ENCODE measurements at places on chromosomes 12 and 14. TPM values are rescaled to one million over a fixed set of nuclear protein-coding genes. Genes with fewer than 3 reads are reported as not detected.

DNA sequence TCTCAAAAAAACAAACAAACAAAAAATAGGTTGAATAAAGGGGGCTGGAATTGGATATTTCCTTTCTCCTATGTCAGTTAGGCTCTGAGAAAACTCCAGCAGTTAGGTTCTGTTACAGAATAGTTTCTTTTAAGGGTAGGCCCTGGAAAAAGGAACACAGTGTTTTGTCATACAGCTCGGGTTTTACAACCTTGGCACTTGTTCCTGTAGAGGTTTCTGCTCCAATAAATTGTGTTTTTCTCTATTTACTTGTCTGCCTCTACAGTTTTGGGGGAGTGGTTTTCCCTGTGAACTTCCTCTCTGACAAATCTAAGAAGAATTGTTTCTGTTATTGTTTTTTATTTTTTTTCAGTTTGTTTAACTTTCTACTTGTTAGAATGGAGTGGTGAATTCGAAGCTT, 167.6 kb downstream of the ACSS3 start:
- DNase-seq = no peak

- DNase-seq = no peak
These were observed 239.2 kb upstream of the FKBP4 start for GRCh38 chr12:2555487-2556082.

DNA sequence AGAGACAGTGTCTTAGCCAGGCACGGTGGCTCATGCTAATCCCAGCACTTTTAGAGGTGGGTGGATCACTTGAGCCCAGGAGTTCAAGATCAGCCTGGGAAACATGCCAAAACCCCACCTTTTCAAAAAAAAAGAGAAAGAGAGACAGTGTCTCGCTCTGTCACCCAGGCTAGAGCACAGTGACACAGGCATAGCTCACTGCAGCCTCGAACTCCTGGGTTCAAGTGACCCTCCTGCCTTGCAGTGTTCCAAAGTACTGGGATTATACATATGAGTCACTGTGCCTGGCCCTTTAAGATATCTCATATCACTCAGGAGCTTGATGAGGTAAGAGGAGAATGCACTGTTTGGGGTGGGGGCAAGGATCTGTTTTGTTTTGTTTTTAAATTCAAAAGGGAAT, 48.1 kb upstream of the LTBP2 start:
- DNase-seq = no peak

DNA sequence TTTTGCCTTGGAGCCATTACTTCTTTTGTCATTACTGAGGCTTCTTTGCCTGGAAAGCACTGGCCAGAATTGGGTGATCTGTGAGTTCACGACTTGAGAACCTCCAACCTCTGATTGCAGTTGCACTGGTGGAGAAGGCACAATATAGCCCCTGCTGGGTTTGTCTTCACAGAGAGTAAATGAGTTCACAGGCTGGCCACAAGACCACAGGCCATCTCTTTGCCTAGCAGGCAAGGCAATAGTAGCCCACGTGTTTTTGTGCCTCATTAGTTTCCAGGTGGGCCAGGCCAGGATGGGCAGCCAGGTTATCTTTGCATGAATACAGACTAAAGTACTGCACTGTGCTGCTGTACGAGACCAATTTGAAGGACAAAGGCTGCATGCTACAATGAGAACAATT, 468.8 kb downstream of the NRXN3 start:
- DNase-seq = no peak

DNA sequence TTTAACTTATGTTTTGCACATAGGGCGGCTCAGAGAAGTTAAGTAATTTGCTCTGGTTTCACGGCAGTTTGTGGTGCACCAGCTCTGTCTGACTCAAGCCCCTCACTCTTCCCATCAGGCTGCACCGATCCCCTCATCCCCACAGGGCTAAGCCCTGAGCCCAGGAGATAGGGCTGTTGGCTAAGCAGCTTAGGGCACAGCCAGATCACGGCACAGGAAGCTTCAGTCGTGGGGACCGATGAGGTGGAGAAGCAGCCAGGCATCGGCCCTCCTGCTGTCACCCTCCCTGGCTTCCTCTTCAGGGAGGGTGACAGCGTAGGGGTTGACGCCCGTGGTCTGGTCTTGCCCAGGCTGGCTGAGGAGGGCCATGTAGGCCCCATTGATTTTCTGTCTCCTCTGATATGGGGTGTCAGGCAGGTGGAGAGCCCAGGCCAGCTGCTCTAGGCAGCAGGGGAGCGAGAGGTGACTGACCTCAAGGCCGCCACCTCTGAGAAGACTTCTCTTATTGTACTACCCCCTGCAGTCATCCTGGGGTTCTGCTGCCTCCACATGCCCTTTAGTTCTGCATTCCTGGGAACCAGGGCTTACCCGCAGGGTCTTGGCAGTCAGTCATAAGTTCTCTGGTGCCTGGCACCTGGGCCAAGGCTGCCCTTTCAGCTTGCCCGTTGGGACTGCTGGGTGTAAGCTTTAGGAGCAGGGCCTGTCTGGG, 166.4 kb downstream of the TSPAN9 start:
- DNase-seq = no peak

- no peak for DNase-seq
These were observed 12.2 kb upstream of the NR2C1 start for GRCh38 chr12:95085612-95086011.

DNA sequence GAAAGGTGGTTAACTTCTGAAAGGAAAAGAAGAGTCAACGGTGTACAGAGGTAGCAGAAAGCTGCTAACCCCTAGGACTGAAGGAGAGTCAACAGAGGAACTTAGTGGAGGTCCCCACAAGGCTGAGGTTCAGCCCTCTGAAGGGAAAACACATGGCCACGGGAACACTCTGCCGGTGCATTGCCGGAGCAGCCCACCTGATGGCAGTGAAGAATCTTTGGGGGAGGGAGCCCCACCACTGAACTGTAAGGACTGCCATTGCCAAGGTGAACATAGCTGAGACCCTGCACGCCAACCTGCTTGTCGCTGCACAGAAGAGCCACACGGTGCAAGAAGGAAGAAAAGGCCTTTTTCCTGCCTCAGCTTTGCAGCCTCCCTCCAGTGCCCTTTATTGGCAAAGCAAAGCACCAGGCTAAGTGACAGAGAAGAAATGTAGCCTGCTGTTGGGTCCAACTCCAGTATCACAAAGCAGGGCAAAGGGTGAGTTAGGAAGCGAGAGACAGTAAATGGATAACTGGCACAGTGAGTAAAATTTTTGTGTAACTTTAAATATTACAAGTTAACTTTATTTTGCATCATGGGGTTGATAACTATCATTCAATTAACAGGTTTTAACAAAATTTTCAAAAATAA, 76.9 kb downstream of the LIN52 start:
- DNase-seq = no peak

KCNK13 gene
- not detected for total RNA-seq

PIP4K2C gene
- 43.7 TPM for total RNA-seq

- no peak for DNase-seq
These were observed 172.3 kb downstream of the PPM1H start for GRCh38 chr12:62762645-62763044.

GRCh38 chr12:101995684-101996083, 66.1 kb downstream of the WASHC3 start:
- DNase-seq = no peak

GRCh38 chr12:28893365-28893764, 255.7 kb upstream of the FAR2 start:
- DNase-seq = no peak

Measured in activated naive CD4-positive, alpha-beta T cell treated with anti-CD3 and anti-CD28 coated beads, Interleukin-2, amount 50 U/mL, for 72 hours (primary cell).